Heart right ventricle (tissue), 16 donors: ENCODE measurements at places on chromosomes 3 and 15. TPM values are rescaled to one million over a fixed set of nuclear protein-coding genes. Genes with fewer than 3 reads are reported as not detected.

The CPLX3 gene
- 14.6 TPM for polyA plus RNA-seq

GRCh38 chr3:194009892-194010533 is 125.9 kb upstream of the HES1 start:
- no peak for DNase-seq
- no peaks in the 10 kb centered on the region for H3K36me3 ChIP-seq
- H3K4me3 ChIP-seq = no peak overlapping the region
- H3K27ac ChIP-seq = no peak overlapping the region
- no peaks in the 10 kb centered on the region for H3K27me3 ChIP-seq

The HSPBAP1 gene
- polyA plus RNA-seq = 3.6 TPM

GRCh38 chr15:68210409-68210756 is 5.3 kb upstream of the CALML4 start:
- H3K4me1 ChIP-seq = peaks cover 29% of the 10 kb centered on the region
- H3K4me3 ChIP-seq = peak overlapping the region; percentile 16
- peaks cover 4% of the 10 kb centered on the region for H3K36me3 ChIP-seq
- H3K27me3 ChIP-seq = no peaks in the 10 kb centered on the region

DNA sequence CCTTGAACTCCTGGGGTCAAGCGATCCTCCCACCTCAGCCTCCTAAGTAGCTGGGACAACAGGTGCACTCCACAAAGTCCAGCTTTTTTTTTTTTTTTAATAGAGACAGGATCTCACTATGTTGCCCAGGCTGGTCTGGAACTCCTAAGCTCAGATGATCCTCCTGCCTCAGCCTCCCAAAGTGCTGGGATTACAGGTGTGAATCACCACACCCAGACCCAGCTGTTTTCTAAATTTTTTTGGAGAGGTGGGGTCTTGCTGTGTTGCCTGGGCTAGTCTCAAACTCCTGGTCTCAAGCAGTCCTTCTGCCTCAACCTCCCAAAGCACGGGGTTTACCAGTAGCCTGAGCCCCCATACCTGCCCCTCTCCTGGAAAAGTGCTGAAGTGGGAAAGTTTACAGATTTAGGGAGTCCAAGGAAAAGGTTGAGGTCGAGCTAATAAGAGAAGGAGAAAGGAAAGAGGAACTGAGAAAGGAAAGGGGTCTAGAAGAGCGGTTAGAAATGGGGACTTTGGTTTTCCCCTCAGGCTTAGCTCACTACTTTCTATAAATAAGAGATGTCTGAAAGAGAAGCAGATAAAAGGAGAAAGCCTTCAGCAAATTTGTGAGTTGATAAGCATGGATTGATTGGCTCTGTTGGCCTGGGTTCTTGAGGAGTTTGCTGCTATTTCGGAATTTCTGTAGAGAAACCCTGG is 23.6 kb downstream of the UBE2E1 start:
- H3K4me1 ChIP-seq = peaks cover 34% of the 10 kb centered on the region
- H3K27me3 ChIP-seq = no peaks in the 10 kb centered on the region
- no peak for DNase-seq
- H3K36me3 ChIP-seq = no peaks in the 10 kb centered on the region

The BSN gene
- 0.06 TPM for polyA plus RNA-seq

DNA sequence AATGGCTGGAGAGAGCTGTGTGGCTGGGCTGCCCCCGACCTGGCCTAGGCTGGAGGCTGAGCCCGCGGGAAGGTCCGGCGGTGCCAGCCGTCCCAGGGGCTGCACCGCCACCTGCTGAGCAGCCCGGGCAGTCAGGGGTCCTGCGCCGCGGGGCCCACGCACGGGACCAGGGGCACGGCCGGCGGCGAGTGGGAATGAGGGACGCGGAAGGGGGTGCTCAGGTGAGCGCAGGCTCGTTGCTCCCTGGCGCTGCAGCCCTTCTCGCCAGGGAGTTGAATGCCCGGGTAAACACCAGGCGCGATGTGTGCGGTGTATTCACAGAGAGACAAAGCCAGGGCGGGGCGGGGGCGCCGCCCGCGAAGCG is 666 bp upstream of the SEMA3F start:
- H3K36me3 ChIP-seq = no peaks in the 10 kb centered on the region
- peaks cover 40% of the 10 kb centered on the region for H3K4me1 ChIP-seq
- peak overlapping the region; percentile 81 for H3K27ac ChIP-seq
- H3K4me3 ChIP-seq = peak overlapping the region; percentile 62
- no peak for DNase-seq

GRCh38 chr3:11803977-11804892 is 42.5 kb downstream of the TAMM41 start:
- no peak overlapping the region for H3K4me3 ChIP-seq
- no peak overlapping the region for H3K27ac ChIP-seq
- no peaks in the 10 kb centered on the region for H3K27me3 ChIP-seq
- no peaks in the 10 kb centered on the region for H3K4me1 ChIP-seq

The SI gene
- not detected for polyA plus RNA-seq

The C3orf80 gene
- polyA plus RNA-seq = 0.10 TPM

GRCh38 chr3:190620886-190621608 is 107.2 kb downstream of the IL1RAP start:
- H3K4me3 ChIP-seq = no peak overlapping the region
- no peaks in the 10 kb centered on the region for H3K4me1 ChIP-seq
- no peak overlapping the region for H3K27ac ChIP-seq

GRCh38 chr3:66785191-66785909 is 212.8 kb upstream of the KBTBD8 start:
- H3K4me3 ChIP-seq = no peak overlapping the region
- no peaks in the 10 kb centered on the region for H3K27me3 ChIP-seq
- H3K4me1 ChIP-seq = no peaks in the 10 kb centered on the region
- no peaks in the 10 kb centered on the region for H3K36me3 ChIP-seq

The DAPK2 gene
- polyA plus RNA-seq = 33.0 TPM

The ALPK3 gene
- 110 TPM for polyA plus RNA-seq

DNA sequence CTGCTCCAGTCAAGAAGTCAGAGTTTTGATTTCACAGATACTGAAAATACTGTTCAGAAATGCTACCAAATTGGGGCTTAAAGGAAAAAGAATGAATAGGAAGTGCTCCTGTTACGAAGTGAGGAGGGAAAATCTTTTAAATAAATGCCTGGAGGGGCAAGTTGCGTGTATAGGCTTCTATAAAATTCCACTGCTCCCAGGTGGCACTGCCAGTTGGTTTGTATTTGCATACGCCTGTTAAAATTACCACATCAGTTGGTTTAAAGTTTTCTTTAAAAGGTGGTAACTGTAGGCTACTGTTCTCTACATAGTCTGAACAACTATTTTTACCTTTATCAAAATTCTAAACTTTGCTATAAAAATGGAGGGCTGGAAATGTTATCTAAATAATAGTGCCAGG is 123.5 kb downstream of the DLG1 start:
- DNase-seq = no peak
- H3K36me3 ChIP-seq = no peaks in the 10 kb centered on the region
- H3K4me1 ChIP-seq = no peaks in the 10 kb centered on the region

DNA sequence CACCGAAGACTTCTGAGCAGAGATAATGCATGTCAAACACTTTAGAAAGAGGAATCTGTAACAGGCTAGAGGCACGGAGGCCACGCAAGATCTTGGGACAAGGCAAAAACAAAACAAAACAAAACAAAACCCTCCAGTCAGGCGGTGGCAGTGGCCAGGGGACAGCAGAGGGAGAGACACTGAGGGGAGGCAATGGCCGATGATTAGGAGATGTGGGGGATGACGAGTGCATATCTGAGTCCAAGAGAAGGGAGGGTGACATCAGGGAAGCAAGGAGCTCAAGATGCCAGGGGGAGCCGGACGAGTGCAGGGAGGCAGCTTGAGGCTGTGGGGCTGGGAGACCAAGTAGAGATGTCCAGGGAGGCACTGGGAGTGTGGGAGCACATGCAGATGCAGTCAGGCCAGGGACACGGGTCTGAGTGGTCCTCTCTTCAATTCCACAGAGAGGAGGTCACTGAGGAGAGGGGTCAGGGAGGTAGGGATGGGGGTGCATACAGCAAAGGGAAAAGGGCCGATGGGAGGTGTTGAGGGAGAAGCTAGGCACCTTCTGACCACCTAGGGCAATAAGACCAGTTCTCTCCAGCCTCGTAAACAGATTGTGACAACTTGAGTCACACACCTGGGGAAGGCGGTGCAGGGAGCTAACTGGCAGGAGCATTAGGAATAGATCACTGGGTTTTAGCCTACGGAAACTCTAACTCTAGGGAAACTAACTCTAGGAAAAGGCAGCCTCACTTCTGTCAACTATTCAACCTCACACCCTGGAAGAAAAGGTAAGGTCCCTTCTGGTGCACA is 29.6 kb downstream of the SLCO2A1 start:
- no peak overlapping the region for H3K4me3 ChIP-seq
- no peaks in the 10 kb centered on the region for H3K36me3 ChIP-seq
- DNase-seq = no peak
- H3K27ac ChIP-seq = no peak overlapping the region
- no peaks in the 10 kb centered on the region for H3K4me1 ChIP-seq
- no peaks in the 10 kb centered on the region for H3K27me3 ChIP-seq

DNA sequence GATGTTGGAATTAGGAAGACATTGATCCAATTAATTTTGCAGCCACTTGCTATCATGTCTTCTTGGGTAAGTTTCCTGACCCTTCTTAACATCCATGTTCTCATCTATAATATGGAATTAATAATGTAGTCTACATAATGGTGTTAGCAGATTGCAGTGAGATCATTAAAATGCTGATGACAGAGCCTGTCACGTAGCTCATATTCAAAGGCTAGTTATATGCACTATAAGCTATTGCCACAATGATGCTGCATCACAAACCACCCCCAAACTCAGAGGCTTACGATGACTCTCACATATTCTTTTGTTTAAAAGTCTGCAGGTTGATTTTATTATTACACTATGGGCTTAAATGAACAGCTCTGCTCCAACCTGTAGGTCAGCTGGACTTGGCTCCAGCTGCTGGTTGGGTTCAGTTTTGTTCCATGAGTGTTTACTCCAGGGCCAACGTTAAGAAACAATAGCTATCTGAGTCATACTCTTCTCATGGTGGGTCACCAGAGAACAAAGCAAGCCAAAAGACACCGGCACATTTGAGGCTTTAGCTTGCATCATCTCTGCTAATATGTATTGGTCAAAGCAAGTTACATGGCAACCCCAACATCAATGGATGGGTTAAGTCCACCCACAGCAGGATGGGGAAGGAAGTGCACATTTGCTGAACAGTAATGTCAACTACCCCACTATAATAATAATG is 250.0 kb upstream of the SLCO3A1 start:
- no peak overlapping the region for H3K27ac ChIP-seq
- no peaks in the 10 kb centered on the region for H3K4me1 ChIP-seq
- H3K4me3 ChIP-seq = no peak overlapping the region
- no peaks in the 10 kb centered on the region for H3K36me3 ChIP-seq

DNA sequence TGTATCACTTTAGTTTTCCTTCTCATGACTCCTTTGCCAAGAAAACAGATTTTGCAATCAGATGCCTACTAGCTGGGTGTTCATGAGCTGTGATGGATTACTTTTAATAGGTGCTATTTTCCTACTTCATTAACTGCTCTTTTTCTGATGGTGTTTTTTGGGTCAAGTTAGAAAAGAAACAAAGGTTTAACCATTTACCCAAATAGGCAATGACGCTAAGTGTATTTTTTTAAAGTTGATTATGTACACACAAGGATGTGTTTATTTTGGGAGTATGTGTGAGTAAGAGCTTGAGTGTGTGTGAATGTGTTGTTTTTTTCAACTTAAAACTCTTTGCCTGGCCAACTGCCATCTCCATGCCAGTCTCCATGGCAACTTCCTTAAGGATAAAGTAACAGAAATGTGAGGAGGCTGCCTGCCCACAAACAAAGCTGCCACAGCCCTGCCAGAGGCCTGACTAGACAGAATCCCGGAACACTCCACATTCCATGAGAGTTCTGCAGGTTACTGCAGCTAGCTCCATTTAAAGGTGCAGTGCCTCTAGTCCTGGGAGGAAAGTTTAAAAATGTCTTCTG is 215.6 kb upstream of the RBMS3 start:
- no peak overlapping the region for H3K4me3 ChIP-seq
- DNase-seq = peak; percentile 21
- peaks cover 10% of the 10 kb centered on the region for H3K4me1 ChIP-seq
- no peak overlapping the region for H3K27ac ChIP-seq

GRCh38 chr3:125589547-125590122 is 5.7 kb downstream of the OSBPL11 start:
- no peak overlapping the region for H3K27ac ChIP-seq
- no peaks in the 10 kb centered on the region for H3K27me3 ChIP-seq
- DNase-seq = no peak

The HCN4 gene
- 4.4 TPM for polyA plus RNA-seq

DNA sequence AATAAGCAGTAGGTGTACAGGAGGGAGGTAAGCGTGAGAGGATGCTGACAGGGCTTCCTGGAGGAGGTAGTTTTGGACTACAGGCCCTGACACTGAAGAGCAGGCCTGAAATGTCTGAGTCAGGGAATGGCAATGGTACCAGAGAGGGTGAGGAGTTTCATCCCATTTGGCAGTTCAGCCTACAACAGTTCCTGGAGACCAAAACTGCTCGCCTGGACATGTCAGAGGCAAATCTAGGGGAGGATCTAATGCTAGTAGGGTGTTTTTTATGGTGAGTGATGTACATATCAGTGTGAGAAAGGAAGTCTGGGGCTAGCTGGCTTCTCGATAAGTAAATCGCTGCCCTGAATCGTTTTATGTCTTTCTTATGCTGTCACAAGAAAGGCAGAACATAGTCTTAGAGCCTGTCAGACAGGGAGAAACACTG is 13.8 kb upstream of the TNFSF10 start:
- no peaks in the 10 kb centered on the region for H3K27me3 ChIP-seq
- H3K4me3 ChIP-seq = no peak overlapping the region

- no peak overlapping the region for H3K4me3 ChIP-seq
- no peaks in the 10 kb centered on the region for H3K27me3 ChIP-seq
- no peak for DNase-seq
Observed at GRCh38 chr3:146783446-146783845, 178.3 kb upstream of the PLSCR5 start.

- DNase-seq = no peak
- no peaks in the 10 kb centered on the region for H3K36me3 ChIP-seq
- no peaks in the 10 kb centered on the region for H3K27me3 ChIP-seq
- no peak overlapping the region for H3K4me3 ChIP-seq
- H3K4me1 ChIP-seq = peaks cover 38% of the 10 kb centered on the region
Observed at GRCh38 chr15:85045615-85046014, 64.0 kb downstream of the PDE8A start.

DNA sequence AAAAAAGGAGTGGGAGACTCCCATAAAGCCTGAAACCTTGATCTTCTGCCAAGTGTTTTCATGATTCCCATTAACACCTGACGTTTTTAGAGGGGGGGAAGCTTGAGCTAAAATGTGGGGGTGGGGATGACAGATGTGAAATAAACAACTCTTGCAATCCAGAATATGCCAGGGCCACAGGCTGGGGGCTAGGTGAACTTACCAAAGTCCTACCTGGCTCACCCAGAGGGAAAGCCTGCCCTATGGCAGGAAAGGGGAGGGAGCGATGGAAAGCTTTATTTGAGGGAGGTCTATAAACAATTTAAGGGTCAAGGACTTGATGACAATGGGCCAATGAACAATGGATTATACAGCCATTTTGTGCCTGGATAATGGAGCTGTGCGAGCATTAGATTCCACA is 108.3 kb downstream of the LRIG1 start:
- H3K4me3 ChIP-seq = no peak overlapping the region
- peaks cover 35% of the 10 kb centered on the region for H3K4me1 ChIP-seq
- DNase-seq = no peak
- no peak overlapping the region for H3K27ac ChIP-seq
